ENCODE measurements at places on chromosomes 5 and 9.

- no peak for ATAC-seq
Observed at GRCh38 chr5:76657683-76658311, 34.6 kb upstream of the F2RL2 start.

- no peak for ATAC-seq
Observed at GRCh38 chr5:124741711-124742496, 4.5 kb downstream of the ZNF608 start.

DNA sequence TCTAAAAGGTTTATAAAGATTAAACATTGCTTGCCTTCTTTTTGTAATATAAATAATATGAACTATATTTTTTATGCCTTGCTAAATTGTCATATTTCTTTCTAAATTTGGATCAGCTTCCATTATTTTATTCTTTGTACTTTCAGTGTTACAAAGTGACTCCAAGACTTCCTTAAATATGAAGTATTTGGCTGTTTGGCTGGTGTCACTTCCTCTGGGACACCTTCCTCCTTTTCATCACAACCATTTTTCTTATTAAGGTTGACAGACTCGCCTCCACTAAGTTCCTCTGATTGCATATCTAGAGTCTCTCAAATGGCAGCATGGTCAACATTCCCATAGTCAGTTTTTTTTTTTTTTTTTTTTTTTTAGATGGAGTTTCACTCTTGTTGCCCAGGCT, 73.8 kb upstream of the SLC1A1 start:
- ATAC-seq = no peak

GRCh38 chr5:73693573-73694061, 67.6 kb downstream of the ARHGEF28 start:
- no peak for ATAC-seq

GRCh38 chr9:99076483-99077171, 28.3 kb upstream of the TGFBR1 start:
- ATAC-seq = no peak

Measured in gastroesophageal sphincter (tissue), 4 donors.